Activated CD8-positive, alpha-beta T cell treated with anti-CD3 and anti-CD28 coated beads for 36 hours (primary cell): ENCODE measurements at places on chromosomes 16 and 17. TPM values are rescaled to one million over a fixed set of nuclear protein-coding genes. Genes with fewer than 3 reads are reported as not detected.

Gene MGAT5B
- total RNA-seq: not detected

DNA sequence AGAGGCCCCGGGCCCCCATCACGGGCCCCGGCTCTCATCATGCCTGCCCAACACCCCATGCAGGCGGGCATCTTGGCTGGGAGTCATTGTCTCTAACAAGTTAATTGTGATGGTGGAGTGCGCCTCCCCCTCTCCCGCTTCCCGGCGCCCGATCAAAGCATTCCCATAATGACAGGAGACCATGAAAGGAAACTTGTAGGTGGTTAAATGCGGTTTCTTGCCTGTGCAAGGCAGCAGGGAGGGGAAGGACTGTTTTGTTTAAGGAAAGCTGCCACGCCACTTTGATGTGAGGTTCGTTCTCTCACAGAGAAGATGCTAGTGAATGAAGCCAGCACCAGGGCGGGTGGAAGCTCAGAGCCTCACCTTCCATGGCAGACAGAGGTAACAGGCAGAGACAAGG, 45.4 kb downstream of the C16orf78 start:
- no peaks in the 10 kb centered on the region for H3K36me3 ChIP-seq
- DNase-seq: no peak
- H3K4me3 ChIP-seq: no peak overlapping the region
- H3K4me1 ChIP-seq: no peaks in the 10 kb centered on the region
- H3K27ac ChIP-seq: no peak overlapping the region
- no peaks in the 10 kb centered on the region for H3K27me3 ChIP-seq

- DNase-seq: peak; percentile 42
- H3K36me3 ChIP-seq: no peaks in the 10 kb centered on the region
- H3K4me1 ChIP-seq: peaks cover 2% of the 10 kb centered on the region
- H3K27me3 ChIP-seq: peaks cover 2% of the 10 kb centered on the region
- no peak overlapping the region for H3K27ac ChIP-seq
Measured at GRCh38 chr16:88558457-88559442, 11.5 kb upstream of the ZC3H18 start.

Gene LITAFD
- not detected for total RNA-seq

- H3K27me3 ChIP-seq: peaks cover 13% of the 10 kb centered on the region
- no peak overlapping the region for H3K4me3 ChIP-seq
- DNase-seq: peak; percentile 53
Measured at GRCh38 chr17:45873728-45874127, 20.6 kb upstream of the MAPT start.

Gene KRT39
- not detected for total RNA-seq

DNA sequence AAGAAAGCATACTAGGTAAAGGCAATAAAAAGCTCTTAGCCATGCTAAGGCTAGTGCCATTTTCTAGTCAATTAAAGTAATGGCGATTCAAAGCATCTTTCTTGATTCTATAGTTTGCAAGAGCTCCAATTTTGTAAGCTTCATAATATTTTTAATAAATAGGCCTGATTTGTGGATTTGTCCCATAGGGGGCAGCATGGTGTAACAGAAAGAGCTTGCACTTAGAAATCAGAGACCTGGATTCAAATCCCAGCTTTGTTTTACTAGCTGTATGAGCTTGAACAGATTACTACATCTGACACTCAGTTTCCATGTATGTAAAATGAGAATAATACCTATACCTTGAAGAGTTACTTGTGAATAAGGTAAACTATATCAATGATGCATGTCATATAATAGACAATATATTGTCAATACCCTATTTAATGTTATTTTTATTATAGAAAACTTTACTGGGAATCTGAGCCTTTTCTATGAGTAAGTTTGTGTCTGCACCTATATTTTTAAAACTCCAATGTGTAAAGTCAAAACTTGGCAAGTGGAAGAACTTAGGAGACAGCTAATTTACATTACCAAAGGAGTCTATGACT, 93.6 kb upstream of the NOG start:
- no peaks in the 10 kb centered on the region for H3K4me1 ChIP-seq
- H3K27ac ChIP-seq: no peak overlapping the region
- no peaks in the 10 kb centered on the region for H3K27me3 ChIP-seq
- H3K4me3 ChIP-seq: no peak overlapping the region
- peak; percentile 58 for DNase-seq

Gene NPIPA8
- total RNA-seq: not detected

Gene LLGL2
- 7.4 TPM for total RNA-seq

Gene JPH3
- total RNA-seq: 0.09 TPM

GRCh38 chr16:59478838-59479237, 744.7 kb upstream of the GOT2 start:
- no peaks in the 10 kb centered on the region for H3K27me3 ChIP-seq
- no peaks in the 10 kb centered on the region for H3K36me3 ChIP-seq
- no peak overlapping the region for H3K4me3 ChIP-seq
- no peaks in the 10 kb centered on the region for H3K4me1 ChIP-seq

Gene KRTAP17-1
- total RNA-seq: not detected

Gene OR1A1
- total RNA-seq: not detected

DNA sequence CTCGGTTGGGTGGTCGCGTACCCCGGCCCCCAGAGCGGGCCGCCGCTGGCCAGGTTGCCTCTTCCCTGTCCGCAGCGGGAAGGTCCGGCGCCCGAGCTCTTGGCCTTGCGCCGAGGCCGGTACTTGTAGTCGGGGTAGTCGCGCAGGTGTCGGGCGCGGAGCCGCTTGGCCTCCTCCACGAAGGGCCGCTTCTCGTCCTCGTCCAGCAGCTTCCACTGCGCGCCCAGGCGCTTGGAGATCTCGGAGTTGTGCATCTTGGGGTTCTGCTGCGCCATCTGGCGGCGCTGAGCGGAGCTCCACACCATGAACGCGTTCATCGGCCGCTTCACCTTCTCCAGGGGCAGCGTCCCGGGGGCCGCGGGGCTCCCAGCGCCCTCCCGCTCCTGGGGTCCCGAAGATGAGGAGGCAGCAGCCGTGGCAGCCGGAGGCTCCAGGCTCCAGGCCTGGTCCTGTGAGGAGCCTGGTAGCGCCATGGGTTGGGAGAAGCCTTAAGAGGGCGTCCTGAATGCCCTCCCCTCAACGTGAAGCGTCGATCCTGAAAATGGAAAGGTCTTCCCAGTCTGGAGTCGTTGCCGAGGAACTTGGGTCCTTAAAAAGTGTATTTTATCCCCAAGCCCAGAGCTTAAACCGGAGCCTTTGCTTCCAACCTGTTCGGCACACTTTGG, 558 bp downstream of the SOX15 start:
- peaks cover 56% of the 10 kb centered on the region for H3K36me3 ChIP-seq
- H3K4me1 ChIP-seq: peaks cover 15% of the 10 kb centered on the region
- peak; percentile 79 for DNase-seq
- H3K27ac ChIP-seq: no peak overlapping the region
- H3K27me3 ChIP-seq: no peaks in the 10 kb centered on the region

GRCh38 chr16:65825191-65825856, 541.2 kb upstream of the CDH5 start:
- no peak overlapping the region for H3K27ac ChIP-seq
- H3K27me3 ChIP-seq: peaks cover 4% of the 10 kb centered on the region
- H3K4me1 ChIP-seq: no peaks in the 10 kb centered on the region
- no peak overlapping the region for H3K4me3 ChIP-seq

Gene PYY
- not detected for total RNA-seq

DNA sequence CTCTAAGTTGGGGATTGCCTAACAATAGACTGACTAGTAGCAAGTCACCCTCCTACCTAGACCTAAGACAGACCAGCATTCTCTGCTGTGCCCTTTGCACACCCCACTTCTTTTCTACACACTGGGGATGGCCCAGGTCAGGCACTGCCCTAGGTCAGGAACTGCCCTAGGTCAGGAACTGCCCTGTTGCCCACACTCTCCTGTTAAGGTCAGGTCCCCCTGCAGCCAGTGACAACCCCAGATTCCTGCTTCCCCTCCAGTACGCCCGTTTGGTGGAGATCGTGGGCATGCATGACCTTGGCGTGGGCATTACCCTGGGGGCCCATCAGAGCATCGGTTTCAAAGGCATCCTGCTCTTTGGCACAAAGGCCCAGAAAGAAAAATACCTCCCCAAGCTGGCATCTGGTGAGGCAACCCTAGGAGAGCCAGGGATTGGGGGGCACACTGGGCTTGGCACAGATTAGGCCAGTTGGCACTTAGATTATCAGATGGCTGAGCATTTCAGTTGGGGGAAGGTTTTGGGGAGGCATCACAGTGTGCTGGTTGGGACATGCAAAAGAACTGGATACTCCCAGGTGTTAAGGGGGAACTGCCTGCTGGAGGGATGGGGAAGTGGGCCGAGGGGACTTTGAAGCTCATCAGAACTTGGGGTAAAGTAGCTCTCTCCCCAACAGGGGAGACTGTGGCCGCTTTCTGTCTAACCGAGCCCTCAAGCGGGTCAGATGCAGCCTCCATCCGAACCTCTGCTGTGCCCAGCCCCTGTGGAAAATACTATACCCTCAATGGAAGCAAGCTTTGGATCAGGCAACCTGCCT, 1.7 kb downstream of the ACADVL start:
- peaks cover 40% of the 10 kb centered on the region for H3K4me1 ChIP-seq
- H3K4me3 ChIP-seq: peak overlapping the region; percentile 94
- no peak for DNase-seq
- peaks cover 29% of the 10 kb centered on the region for H3K36me3 ChIP-seq

DNA sequence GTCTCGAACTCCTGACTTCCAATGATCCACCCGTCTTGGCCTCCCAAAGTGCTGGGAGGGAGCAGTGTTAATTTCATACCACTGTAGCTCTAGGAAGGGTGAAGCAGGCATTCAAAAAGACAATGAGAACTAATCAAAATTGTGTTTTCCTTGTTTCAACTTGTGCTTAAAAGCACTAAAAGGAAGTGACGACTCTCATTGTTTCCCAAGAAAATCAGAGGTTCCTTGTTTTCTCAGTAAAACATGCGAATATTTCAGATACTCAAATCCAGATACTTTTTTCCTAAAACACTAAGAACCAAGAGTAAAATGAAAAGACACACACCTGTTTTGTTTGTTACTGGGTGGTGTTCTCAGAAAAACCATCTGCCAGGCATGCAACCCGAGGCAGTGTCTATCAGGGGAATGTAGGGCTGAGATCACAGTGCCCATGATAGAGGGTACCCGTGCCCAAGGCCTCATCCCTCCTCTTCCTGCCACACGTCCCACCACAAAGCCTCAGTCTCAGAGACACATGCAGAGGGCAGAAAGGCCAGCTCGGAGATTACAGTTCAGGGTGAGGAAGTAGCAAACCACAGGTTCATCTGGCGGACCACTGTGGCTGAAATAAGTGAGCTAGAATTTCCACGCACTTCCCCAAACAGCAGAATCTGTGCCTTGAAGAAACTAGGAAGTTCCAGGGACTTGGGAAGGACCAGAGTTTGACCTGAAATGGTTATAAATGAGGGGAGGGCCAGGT, 33.7 kb downstream of the GINS3 start:
- H3K27me3 ChIP-seq: peaks cover 8% of the 10 kb centered on the region
- H3K36me3 ChIP-seq: no peaks in the 10 kb centered on the region
- H3K4me3 ChIP-seq: no peak overlapping the region
- H3K4me1 ChIP-seq: peaks cover 17% of the 10 kb centered on the region
- DNase-seq: peak; percentile 72
- H3K27ac ChIP-seq: no peak overlapping the region

Gene LPCAT2
- 0.16 TPM for total RNA-seq
